ENCODE measurements at places on chromosomes 6 and 20.
A peak's percentile ranks its signal among the peaks of the same experiment; 100 is the strongest.

DNA sequence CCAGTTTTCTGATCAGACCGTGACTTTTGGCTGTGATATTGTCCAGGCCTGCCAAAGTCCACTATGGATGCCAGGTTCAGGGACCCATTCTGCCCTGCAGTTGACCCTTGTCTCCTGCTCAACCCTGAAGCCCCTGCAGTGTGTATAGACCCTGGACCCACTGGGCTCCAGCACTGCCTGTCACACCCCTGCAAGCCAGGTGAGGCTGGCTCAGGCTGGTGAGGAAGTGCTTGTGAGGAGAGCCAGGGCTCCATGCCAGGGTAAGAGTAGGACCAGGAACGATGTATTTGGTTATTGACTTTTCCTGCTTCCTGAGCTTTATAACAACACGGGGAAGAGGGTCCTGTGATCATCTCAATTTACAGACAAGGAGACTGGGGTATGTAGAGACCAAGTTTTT, 19.1 kb upstream of the CD93 start:
- DNase-seq = no peak

- no peak for DNase-seq
These were observed 174.0 kb downstream of the AIG1 start for GRCh38 chr6:143234734-143235133.

GRCh38 chr6:134636186-134636799, 313.6 kb downstream of the ALDH8A1 start:
- DNase-seq = no peak

GRCh38 chr6:104828478-104828877, 31.2 kb downstream of the HACE1 start:
- DNase-seq = no peak

DNA sequence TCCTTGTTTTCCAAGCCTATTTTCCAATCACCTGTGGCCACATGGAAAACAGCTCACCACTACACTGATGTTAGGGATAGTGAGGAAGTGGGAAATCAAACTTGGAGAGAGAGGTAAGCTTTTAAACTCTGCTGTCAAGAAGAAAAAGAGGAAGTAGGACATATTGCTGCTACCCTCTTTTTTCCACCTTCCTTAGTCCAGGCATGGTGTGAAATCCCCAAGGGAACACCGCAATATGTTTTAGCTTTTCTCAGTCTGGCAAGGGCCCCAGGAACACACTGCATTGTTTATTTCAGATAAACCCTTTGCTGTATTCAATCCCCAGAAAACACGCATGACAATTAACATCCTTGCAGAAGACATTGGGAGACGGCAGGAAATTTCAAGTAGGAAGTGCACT, 61.3 kb downstream of the HS3ST5 start:
- no peak for DNase-seq

- peak; percentile 75 for DNase-seq
These were observed 12.1 kb upstream of the MLN start for GRCh38 chr6:33815854-33816253.

DNA sequence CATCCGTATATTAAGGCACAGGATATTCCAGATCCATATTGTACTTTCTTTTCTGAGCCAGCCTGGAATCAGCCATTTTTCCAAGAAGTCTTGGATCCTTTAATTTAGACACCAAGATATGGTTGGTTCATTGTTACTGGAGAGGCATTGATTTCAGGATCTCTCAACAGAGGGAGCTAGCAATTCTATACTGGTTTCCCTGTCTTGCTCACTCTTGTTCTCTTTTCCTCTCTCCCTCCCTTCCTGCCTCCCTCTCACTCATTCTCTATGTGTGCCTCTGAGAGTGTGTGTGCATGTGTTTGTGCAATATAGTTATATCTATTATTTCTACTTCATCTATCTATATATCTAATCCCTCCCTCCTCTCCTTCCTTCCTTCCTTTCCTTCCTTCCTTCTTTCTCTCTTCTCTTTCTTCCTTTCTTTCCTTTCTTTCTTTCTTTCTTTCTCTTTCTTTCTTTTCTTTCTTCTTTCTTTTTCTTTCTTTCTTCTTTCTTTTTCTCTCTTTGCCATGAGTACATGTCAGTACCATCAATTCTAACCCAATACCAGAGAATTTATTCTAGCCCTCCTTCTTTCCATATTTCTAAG, 299.1 kb downstream of the EPHA7 start:
- no peak for DNase-seq

GRCh38 chr20:20095114-20095872, 43.0 kb downstream of the CFAP61 start:
- no peak for DNase-seq

GRCh38 chr6:4751823-4752464, 24.3 kb upstream of the CDYL start:
- DNase-seq = no peak
